ENCODE measurements at places on chromosomes 16 and 17.

DNA sequence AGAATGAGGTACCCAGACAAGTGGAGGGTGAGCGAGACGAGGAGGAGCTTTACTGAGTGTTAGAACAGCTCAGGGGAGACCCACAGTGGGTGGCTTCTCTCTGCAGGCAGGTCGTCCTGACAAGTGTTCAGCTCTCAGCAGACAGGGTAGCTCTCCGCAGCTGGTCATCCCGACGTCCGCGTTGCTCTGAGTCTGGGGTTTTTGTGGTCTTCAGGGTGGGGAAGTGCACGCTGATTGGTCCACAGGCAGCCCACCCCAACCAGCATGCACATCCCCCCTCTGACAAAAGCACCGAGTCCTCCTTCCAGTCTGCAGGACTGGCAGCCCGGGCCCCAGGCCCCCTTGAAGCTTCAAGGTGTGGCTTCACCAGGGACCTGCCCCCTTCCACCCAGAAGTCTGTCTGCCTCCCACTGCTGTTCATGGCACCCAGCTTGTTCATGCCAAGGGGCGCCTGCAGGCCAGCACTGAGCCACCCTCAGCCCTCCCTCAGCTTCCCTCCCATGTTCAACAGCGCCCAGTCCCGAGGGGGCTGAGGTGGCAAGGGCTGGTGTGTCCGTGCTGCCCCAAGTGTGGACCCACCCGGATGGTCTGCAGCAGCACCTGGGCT is 19.9 kb upstream of the WDR45B start:
- DNase-seq: no peak

DNA sequence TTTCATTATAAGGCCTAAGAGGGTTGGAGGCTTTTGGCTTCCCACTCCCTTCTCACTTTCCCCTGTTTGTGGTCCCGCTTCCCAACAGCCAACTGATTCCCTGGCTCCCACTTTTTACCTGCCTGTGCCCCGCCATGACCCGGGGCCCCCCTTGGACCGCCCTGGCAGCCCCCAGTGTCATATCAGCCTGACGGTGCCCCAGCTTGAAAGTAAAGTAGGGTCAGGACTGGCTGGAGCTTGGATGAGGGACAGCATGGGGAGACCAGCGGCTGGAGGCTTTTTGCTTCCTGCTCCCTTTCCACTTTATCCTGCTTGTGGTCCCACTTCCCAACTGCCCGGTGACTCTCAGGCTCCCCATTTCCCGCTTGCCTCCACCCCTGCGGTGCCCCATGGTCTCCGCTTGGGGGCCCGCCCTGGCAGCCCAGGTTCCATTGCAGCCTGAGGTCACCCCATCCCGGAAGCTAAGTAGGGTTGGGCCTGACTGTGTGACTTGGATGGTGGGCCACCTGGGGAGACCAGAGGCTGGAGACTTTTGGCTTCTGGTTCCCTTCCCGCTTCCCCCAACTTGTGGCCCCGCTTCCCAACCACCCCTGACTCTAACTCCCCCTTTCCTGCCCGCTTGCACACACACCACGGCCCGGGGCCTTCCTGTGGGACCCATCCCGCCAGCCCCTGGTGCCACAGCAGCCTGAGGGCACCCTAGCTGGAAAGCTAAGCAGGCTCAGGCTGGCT is 2274.7 kb downstream of the TP53TG3F start:
- DNase-seq: no peak

DNA sequence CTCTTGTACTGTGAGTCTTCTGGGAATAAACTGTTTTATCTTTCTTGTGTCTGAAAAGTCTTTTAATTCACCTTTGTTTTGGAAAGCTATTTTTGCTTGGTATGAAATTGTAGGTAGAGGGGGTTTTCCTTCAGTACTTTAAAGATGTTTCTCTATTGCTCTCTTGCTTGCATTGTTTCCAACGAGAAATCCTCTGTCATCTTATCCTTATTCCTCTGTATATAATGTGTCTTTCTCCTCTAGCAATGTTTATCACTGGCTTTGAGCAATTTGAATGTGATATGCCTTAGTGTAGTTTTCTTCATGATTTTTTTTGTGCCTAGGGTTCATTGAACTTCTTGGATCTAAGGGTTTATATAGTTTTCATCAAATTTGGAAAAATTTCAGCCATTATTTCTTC is 96.3 kb downstream of the CDK5R1 start:
- DNase-seq: no peak

GRCh38 chr16:27677263-27677662 is 127.3 kb downstream of the KATNIP start:
- no peak for DNase-seq

- DNase-seq: no peak
These were observed 54.9 kb downstream of the SNX11 start for GRCh38 chr17:48162306-48162934.

GRCh38 chr17:40533896-40534295 is 31.4 kb downstream of the CCR7 start:
- no peak for DNase-seq

- DNase-seq: no peak
These were observed 41.6 kb downstream of the PIMREG start for GRCh38 chr17:6485646-6486412.

DNA sequence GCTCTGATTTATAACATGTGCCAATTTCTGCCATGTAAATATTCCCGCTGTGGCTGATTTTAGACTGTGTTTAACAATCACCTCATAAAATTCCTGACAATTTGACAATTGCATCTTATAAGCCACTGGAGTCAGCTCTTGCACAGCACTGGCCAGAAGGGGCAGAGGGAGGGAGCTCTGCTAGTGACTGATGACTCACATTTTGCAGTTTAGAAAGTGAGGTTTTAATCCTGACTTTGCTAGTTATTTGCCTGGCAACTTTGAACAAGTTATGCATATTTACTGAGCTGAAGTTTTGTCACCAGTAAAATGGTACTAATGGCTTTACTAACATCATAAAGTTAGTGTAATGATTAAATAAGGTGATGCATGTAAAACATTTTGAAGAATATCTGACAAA is 452.3 kb downstream of the CNTNAP4 start:
- no peak for DNase-seq

Data from NCI-H1048 (cell line).